Epithelial cell of prostate (primary cell): ENCODE measurements at places on chromosomes 13 and 19.
A peak's percentile ranks its signal among the peaks of the same experiment; 100 is the strongest.

- DNase-seq = no peak
Measured at GRCh38 chr13:63433546-63434150, 2018.0 kb upstream of the PCDH20 start.

DNA sequence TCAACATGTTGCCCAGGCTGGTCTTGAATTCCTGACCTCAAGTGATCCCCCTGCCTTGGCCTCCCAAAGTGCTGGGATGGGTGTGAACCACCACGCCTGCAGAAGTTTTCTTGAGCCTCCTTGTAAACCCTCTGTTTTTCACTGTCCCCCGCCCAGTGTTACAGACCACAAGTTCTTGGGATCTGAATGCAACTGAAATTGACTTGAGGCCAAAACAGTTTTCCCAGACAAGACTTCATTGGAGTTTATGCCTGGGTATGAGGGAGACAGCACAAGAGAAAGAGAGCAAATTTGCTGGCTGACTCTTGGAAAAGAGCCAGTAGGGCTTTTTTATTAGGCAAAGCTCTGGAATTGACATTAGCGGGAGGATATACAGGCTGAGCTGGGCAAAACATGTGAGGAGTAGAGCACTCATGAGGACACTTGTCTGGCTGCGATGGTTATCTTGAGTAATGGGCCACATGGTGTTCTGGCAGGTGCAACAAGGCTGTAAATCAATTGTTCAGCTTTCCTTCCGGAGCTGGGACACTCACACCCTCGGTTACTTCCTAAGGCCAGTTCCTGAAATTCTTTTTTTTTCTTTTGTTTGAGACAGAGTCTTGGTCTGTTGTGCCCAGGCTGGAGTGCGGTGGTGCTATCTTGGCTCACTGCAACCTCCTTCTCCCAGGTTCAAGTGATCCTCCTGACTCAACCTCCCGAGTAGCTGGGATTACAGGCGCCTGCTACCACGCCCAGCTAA is 12.7 kb upstream of the HNRNPL start:
- DNase-seq = no peak

DNA sequence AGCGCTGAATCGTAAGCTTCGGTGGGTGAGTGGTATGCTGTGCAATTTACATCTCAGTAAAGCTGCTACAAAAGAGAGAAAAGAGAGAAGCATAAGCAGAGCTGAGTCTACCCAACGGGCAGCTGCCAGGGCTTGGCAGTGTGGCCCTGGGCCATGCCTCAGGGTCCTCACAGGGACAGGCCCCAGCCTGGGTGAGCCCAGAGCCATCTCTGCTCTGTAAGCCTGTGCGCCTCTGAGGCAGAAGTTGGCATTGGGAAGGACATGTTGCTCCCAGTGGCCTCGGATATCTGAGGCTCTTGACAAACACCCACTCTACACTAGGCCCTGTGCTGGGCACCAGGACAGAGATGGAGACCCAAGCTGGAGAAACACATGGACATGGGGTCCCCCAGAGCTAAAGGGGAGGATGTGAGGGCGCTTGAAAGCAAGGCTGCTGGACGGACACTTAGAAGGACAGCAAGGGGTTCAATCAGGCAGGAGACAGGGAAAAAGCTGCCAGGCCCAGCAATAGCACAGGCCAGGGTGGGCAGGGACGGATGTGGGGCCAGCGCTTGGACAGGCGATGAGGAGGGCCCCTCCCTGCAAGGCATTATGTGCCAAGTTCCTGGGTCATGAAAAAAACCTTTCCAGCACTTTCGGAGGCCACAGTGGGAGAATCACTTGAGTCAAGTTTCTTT is 14.7 kb downstream of the PPP6R1 start:
- DNase-seq = no peak

DNA sequence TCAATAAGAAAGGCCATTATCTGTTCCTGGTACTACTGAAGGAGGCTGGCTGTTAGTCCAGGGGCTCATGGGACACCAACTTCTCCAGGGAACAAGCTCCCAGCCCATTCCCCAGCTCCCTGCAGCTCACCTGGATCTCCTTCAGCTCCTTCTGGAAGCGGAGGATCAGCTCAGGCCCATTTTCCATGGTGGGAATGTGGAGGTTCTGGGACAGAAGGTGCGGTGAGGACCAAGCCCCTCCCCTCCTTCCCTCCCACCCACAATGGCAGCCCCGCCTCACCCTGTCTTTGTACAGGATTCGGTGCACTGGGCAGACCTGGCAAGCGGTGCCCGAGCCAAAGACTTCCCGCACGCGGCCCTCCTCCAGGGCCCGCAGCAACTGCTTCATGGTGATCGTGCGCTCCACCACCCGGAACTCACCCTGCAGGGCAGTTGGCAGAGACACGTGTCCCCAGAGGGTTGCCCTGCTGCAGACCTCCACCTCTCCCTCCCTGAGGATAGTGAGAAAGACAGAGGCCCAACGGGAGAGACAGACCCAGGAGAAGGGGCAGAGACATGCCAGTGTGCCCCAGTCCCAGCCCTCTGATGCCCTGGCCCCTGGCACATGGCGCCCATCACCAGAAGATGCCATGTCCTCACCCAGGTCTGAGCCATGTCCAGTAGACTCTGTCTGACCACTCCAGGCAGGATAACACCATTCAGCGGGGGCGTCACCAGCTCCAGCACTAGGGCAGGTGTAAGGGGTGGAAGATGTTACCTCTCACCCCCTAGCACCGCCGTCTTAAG is 14.3 kb downstream of the BCAT2 start:
- no peak for DNase-seq

DNA sequence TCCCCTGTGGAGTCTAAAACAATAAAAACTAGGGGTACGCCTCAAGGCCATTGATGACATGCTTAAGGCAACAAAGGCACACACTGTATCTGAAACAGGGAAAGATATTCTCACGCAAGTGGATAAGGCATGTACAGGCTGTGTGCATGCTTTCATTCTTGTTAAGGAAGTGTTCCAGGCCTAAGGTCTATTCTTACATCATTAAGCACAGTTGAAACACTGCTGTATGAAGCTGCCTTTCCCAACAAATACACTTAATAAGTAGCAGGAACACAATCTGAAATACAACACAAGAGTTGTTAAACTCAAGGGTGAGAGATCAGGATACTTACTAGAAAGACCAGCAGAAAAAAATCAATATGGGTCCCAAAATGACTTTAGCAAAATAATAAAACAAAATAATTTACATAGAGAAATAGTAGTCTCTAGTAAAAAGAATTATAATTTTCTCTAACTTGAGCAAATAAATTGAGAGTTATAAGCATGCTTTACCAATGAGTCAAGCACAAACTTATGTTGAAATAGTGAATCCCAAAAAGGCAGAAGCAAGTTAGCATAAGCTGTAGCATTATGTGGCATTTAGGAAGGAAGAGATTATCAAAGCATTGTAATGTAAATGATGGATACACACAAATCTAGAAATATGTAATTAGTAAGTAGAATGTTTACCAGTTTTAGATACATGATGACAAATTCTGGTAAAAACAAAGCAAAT is 796.9 kb downstream of the SLITRK1 start:
- DNase-seq = no peak

- no peak for DNase-seq
Measured at GRCh38 chr19:789701-790060, 7.6 kb upstream of the PTBP1 start.

GRCh38 chr13:45142440-45143345 is 22.4 kb downstream of the GTF2F2 start:
- no peak for DNase-seq

DNA sequence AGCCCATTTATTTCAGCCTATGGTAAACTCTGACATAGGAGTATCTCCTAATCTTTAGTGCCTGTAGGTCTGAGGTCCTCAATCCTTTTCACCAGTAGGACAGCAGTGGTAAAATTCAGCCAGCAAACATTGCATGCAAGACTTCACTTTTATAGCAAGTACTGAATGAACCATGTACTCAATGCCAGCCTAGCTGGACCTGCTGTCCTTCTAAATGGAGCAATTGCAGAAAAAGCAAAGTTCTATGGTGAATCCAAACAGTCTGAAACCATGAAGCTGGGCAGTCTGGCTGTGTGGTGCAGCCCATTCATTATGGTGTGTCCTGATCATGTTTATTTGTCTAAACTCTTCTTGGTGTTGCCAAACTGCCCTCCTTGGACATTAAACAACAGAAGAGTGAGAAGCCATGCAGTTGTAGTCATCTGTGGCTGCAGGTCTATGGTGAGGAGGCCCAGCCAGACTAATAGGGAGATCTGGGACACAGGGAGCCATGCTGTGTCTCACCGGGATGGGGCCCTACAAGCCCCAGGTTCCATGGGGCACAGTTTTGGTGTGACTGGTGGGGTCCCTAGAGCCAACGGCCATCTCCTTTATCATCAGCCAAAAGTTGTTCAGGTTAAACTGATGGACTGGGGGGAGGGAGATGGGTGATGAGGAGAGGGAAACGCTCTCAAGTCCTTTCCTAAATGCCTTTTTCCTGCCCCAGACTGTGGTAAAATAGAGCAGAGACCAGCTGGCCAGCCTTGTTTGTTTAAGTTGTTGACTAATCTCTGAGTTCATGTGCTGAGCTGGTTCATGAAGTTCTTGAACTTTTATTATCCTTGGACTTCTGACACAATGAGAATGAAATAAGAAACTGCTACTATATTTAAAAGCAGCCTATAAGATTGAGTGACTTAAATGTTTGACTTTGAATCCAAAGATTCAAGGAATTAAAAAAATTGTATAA is 20.6 kb upstream of the TNFSF11 start:
- DNase-seq = no peak

GRCh38 chr13:40363653-40364052 is 302.8 kb downstream of the FOXO1 start:
- no peak for DNase-seq

GRCh38 chr19:764301-764700 is 13.4 kb downstream of the MISP start:
- no peak for DNase-seq

DNA sequence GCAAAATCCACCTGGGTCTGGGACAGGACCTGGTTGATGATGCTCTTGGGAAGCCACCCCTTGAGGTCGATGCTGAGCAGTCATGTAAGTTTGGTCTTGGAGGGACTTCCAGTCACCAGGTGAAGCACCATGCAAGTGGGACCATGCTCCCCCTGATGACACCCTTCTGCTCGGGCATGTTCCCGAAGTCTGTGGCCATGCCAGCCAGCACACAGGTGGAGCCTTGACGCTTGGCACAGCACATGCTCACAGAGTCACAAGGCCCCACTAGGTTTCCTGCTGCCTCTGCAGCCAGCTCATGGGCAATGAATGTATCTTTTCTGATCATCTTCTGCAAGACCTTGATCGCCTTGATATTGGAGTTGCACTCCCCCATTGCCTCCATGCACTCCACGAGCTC is 1920.2 kb downstream of the PCDH9 start:
- no peak for DNase-seq

- no peak for DNase-seq
Measured at GRCh38 chr19:23698711-23699520, 11.9 kb upstream of the ZNF675 start.

GRCh38 chr13:26449063-26449848 is 108.2 kb upstream of the WASF3 start:
- DNase-seq = no peak

- DNase-seq = no peak
Measured at GRCh38 chr19:40165362-40165937, 25.8 kb upstream of the MAP3K10 start.

DNA sequence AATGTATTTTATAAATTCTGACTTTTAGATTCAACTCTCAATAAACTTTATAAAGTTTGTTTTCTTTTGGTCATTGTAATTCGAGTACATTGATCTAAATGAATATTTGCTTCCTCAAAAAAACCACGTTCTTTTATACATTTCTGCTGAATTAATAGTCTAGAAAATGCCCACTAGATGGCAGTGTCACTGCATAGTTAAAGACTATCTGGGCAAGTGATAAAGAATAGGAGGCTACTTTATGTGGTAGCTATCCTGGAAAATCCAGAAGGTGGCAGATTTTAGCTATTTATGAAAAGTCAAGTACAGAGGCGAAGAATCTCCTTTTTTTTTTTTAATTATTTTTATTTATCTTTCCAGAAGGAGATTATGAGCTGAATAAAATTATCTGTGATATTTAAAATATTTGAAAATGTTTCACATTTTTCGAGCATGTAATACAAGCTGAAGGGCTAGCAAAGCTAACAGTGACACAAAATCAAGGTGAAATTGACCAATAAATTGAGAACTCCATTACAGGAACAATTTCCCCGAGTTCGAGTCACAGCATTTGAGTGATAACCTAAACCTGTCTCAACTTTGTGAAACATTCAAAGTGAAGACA is 221.8 kb downstream of the OLFM4 start:
- peak; percentile 14 for DNase-seq

DNA sequence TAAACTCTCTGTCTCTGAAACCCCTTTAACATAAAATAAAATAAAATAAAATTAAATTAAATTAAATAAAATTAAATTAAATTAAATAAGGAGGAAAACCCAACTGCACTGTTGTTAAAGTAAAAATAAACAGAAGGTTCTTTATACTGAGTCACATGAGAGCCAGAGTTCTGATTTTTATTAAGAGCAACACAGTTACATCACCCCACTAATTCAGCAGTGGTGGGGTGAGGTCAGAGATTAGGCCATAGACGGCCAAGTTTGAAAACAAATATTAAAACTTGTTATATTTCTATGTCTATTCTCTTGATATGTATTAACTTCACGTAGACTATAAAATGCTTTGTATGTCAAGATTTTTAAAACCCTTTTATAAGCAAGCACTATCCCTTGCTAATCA is 59.5 kb downstream of the MYCBP2 start:
- DNase-seq = no peak

GRCh38 chr13:101474419-101474957 is 22.0 kb downstream of the ITGBL1 start:
- DNase-seq = no peak

GRCh38 chr13:114259974-114260373 is 21.4 kb upstream of the UPF3A start:
- no peak for DNase-seq

- DNase-seq = no peak
Measured at GRCh38 chr19:50728084-50728737, 5.0 kb downstream of the CLEC11A start.

DNA sequence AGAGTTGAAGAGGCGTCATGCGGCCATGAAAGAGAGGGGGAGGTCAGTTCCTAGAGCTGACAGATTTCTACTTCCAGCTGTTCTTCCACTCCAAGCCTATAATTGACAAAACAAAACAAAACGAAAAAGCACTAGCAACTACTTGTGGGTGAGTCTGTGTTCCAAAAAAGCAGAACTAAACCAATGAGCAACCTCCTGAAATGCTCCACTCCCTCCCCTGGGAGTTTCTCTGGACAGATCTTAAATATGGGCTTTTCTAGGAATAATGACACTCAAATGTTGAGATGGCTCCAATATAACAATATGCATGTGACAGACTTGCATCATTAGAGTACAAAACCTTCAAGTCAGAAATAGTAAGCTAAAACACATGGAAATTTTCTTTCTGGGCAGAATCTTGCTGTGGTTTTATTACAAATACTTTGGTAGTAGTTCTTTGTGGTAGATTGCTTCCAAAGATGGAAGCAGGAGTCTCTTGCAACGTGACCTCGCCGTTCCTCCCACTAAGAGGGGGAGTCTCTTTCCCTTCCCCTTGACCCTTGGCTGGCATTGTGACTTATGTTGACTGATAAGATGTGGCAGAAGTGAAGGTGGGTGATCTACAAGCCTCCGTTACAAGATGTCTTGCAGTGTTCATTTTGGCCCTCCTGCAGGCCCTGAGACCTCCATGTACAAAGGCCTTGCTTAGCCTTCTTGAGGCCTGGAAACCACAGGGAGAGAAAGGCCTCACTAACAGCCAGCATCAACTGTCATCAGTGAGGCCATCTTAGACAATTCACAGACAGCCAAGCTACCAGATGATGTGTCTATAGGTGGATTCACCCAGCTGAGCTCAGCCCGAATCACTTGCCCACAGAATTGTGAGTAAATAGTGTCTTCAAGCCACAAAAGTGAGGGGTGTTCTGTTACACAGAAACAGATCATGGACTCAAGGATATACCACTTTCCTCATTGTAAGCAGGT is 173.1 kb upstream of the RFC3 start:
- DNase-seq = no peak
